ENCODE measurements at places on chromosomes 7 and 10.

- no peak for ATAC-seq
Observed at GRCh38 chr10:33330543-33331378, 3.7 kb downstream of the NRP1 start.

DNA sequence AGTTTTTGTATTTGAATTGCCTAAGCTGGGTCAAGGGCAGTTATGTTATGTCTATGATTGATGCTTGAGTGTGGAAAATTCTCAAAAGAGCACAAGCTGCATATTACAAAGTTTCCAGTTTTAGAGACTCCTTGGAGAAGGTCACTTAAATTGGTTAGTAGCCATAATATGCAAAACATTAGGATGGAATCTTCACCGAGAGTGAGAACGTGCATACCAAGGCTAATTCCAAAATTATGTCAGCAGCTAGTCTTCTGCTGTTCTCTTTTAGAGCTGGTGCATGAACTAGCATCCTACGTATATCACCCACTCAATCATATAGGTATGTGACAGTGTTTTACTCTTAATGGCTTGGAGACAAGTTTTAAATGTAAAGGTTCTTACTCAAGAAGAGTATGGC lies 49.2 kb downstream of the MKX start:
- peak; percentile 38 for ATAC-seq

DNA sequence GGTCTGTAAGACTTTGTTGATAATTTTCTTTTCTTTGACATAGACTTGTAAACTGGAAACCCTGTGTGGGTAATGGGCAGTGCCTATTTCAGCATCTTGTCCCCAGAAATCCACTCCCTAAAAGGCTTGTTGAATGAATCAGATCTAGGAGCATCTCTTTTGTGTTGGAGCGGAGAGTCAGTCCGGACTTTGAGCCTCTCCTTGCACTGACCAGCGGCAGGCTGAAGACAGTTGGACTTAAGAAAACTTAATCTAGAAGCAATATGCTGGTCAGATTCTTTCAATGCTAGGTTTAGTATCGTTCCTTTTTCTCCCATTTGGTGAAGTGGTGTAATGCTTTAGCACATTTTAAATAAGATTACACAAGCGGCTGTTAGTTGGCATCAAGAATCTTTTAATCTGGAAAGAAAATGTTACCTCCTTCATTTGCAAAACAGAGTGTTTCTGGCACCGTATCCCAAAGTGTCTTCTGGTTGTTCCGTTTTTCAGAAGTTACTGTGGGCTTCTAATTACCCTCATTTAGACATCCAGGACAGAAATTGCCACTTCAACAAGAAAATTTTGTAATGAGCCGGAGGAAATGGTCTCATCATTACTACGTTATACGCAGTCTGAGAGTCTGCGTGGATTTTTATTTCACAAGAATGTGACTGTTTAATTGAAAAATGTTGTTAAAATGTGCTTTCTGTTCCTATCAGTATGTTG lies 74.7 kb downstream of the CUX1 start:
- peak; percentile 28 for ATAC-seq

DNA sequence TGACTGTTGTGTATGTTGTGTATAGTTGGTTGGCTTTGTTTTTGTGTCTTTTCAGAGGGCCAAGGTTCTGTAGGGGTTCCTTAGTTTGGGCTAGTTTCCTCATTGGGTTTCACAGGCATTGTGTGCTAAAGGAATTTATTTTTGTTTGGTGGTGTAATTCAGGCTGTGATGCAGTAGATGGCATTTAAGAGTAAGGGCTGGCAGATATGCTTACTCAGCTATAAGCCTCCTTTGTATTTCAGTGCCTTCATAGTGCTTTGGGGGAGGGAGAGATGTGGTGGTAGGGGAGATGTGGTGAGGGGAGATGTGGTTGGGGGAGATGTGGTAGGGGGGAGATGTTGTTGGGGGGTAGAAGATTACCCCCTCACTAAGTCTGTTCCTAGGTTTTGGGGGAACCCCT lies 91.7 kb downstream of the SLC25A40 start:
- no peak for ATAC-seq

DNA sequence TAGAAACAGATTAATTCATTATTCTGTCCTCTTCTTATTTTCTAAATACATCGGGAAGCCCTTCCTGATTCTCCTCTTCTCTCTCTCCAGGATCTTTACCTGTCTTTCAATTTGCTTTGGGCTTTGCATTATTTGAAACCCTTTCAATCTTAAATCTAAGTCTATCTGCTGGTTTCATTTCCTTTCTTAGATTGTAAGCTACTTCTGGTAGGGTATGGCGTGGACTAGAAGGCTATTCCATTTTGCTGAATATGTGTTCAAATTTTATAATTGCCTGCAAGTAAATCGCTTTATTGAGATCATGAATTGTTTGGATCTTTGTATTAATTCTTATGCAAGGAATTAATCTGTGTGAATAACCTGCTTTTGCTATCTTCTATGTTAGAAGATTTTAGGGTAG lies 11.1 kb downstream of the STAM start:
- no peak for ATAC-seq

GRCh38 chr10:62735464-62736167 lies 68.9 kb upstream of the ADO start:
- no peak for ATAC-seq

DNA sequence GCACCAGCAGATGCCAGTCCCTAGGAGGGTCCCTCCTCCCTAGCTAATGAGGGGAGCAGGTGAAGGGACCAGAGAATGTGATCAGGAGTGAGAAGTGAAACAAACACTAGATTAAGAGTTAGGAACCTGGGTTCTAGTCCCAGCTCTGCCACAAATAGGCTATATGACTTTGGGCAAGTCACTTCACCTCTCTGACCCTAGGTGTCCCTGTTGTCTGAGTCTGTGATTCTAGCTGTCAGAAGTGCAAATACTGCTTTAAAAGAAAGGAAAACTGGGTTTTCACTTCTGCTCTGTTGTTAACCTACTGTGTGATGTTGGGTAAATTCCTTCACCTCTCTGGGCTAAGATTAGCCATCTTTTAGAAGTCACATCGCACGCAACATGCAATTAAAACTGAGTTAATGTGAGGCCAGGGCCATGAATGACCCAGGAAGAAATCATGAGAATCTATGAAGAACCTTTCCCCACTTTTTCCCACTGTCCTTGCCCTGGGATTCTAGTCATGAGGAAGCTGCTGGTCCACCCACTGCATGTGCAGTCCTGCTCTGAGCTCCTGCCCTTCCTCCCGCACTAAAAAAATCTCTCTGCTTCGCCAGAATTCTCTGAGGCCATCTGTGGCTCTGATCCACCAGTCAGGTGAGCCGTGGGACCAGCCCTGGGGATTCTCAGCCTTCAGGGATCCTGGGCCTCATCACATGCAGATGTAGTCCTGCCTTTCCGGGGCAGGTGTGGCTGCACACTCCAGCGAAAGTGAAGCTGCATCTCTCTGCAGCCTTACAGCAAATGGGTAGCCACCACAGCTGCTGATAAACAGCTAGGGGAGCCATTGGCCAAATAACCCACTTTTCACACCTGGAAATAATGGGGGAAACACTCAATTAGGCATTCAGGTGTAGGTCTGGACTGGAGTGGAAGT lies 181.7 kb downstream of the PLXNA4 start:
- no peak for ATAC-seq

DNA sequence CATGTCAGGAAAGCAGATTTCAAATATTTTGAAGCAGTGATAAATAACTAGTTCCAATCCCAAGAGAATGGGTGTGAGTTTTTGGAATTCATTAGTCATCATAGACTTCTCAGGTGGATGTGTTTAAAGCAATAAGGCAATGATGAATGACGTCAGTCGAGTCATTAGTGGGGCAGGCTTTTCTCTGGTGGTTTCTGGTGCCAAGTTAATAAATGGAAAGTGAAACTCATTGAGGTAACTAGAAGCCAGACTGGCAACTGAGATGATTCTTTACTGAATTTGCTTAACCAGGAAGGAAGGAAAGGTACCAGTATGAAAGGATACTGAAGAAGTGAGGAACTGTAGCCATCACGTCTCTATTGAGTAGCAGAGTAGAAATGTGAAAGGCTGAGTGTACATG lies 311.0 kb downstream of the GPAM start:
- ATAC-seq, result no peak

GRCh38 chr7:24685708-24686107 lies 71.6 kb downstream of the GSDME start:
- ATAC-seq, result no peak

DNA sequence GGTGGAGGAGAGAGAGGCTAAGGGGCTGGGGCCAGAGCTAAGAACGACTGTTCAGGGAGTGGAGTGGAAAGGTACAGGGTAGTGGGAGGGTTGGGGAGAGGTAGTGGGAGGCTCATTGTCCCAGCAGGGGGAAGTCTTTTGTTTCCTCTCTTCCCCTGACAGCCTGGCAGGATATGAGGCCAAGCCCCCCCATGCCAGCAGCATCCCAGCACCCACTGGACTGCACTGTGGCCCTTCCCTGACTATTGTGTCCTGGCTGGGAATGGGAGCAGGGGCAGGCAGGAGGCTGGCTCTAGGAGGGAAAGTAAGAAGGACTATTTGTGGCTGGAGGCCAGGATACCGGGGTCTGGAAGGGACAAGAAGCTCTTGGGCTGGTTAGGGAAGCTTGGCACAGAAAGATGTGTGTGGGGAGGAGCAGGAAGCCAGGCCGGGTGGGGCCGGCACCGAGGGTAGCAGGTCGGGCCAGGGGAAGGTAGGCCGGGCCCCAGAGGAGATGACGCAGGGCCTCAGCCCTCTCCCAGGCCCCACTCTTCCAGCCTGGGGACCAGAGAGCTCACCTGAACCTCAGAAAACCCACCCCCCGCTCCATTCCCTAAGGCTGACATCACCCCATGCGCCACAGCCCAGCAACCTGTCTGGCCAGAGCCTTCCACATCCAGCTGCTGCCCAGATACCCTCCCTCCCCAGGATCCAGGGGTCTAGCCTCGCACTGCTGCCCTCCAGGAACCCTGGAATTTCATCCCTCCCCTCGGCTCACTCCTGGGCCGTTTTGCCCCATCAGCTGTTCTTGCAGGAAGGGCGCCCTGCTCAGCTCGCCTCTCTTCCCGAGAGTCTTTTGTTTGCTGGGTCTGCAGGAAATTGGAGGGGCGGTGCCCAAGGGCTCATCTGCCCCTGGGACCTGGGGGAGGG lies 8.8 kb upstream of the EPHB4 start:
- peak; percentile 66 for ATAC-seq

GRCh38 chr10:103493362-103493915 lies at the start of gene NEURL1:
Gene NEURL1 (plus strand): TSS chr10:103493705. CDS start chr10:103494388, 683 bp downstream.
- no peak for ATAC-seq

GRCh38 chr7:45701701-45702510 lies 127.7 kb downstream of the ADCY1 start:
- ATAC-seq, result no peak

- peak; percentile 46 for ATAC-seq
Observed at GRCh38 chr7:100157334-100158228, 942 bp downstream of the TRAPPC14 start.

- ATAC-seq, result no peak
Observed at GRCh38 chr7:25752154-25752553, 399.8 kb upstream of the NFE2L3 start.

- ATAC-seq, result no peak
Observed at GRCh38 chr10:130715686-130716670, 579.8 kb downstream of the GLRX3 start.

DNA sequence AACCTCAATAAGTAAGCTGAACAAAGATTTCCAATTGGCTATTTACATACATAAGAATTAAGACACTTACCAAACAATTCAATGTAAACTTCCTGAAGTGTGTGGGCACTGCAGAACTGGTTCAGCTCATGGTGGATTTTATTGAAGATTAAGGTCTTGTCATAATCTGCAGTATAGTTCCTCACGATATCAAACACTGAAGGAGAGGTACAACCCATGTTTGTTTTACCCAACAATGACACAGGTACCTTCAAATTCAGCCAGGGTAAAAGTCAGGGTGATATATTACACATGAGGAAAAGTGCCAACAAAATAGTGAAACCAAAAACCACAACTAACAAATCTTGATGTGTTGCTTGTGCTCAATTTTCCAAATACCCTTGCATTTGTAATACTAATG lies 10.0 kb downstream of the ERLIN1 start:
- ATAC-seq, result no peak

DNA sequence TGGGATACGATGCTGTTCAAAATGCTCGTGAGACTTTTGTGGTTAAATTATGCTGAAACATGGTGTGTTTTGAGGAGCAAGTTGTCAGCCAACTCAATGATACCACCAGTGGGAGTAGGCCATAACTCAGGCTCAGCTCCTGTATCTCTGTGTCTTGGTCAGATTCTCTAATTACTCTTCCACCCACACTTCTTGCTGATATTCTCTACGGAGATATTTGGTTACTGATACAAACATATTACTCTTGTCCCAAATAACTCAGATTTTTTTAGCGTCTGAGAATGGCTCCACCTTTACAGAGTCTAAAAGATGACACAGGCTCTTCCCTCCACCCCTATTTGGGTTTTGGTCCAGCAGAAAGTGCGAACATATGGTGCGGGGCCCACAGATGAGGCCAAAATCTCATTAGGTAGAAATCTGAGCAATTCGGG lies 168.9 kb downstream of the PKD1L1 start:
- ATAC-seq, result no peak

DNA sequence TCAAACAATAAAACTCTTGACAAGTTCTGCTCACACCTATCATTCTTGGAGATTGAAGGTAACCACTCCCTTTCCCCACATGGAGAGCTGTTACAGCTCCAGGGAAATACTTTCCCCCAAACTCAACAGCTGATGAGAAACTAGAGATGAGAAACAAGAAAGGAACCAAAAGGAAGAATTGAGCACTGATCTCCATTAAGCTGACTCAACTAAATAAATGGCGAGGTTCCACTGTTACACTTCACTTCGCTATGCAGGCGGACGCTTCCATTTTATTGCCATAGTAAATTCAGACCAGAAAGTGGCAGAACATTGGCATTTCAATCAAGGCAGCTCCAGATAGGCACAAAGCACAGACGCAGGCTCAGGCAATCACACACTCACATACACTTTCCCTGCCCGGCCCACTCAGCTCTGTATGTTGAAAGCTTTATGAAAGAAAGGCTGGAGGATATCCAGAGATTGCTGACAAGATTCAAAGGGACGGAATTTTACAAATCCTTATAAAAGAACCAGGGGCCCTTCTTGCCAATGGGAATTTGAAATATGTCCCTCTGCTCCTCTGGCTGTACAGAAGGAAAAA lies 11.5 kb upstream of the YAE1 start:
- no peak for ATAC-seq

GRCh38 chr7:154503962-154504550 lies 451.9 kb downstream of the DPP6 start:
- no peak for ATAC-seq

- no peak for ATAC-seq
Observed at GRCh38 chr10:132397671-132398565, 918 bp downstream of the PWWP2B start.

- peak; percentile 59 for ATAC-seq
Observed at GRCh38 chr7:117124591-117125220, 171.4 kb downstream of the ST7 start.

- no peak for ATAC-seq
Observed at GRCh38 chr7:24786941-24787340, 29.7 kb upstream of the GSDME start.

All from gastroesophageal sphincter (tissue), 4 donors.